GM04503 (cell line): ENCODE measurements at places on chromosomes 7 and 10.

DNA sequence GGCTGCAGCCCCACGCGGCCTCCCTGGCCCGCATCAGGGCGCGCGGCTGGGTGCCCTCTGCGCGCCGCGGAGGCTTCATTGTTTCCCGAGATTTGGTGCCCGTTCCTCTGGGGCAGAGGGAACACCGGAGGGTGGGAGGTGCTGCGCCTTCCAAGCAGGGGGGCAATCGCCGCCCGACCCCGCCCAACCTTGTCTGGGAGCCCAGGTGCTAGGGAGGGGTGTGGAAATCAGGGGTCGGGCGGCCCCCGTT is 1.0 kb upstream of the NRP1 start:
- no peak for DNase-seq

DNA sequence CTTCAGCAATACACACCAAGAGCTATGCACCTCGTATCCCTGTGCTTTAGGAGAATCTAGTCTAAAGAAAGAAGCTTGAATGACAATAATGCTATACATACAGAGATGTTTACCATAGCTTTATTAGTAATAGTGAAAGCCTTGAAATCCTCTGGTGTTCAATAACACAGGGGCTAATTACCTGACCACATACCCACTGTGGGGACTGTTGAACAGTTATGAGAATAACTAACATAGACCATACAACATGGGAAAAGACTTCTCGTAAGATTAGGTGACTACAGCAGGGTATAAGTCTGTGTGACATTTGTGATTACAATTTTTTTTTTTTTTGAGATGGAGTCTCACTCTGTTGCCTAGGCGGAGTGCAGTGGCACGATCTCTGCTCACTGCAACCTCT is 111.0 kb downstream of the SORBS1 start:
- no peak for DNase-seq

GRCh38 chr7:52269669-52270068 is 765.8 kb upstream of the POM121L12 start:
- no peak for DNase-seq

DNA sequence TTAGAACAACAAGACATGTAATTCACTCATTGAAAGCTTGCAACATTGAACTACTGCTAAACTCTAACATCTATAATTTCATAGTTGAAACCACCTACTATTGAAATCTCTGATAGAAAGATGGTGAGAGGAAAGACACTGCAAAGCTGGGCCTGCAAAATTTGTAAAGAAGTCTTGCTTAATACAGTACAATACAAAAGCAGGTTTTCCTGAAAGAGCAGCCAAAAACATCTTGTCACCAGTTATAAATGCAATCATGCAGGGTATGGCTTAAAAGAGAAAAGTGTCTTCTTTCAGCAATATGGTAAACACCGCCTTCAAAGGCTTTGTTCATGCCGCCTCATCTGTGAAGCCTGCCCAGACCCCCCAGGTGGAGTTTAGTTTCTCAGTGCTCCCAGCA is 109.2 kb downstream of the ANK3 start:
- no peak for DNase-seq

DNA sequence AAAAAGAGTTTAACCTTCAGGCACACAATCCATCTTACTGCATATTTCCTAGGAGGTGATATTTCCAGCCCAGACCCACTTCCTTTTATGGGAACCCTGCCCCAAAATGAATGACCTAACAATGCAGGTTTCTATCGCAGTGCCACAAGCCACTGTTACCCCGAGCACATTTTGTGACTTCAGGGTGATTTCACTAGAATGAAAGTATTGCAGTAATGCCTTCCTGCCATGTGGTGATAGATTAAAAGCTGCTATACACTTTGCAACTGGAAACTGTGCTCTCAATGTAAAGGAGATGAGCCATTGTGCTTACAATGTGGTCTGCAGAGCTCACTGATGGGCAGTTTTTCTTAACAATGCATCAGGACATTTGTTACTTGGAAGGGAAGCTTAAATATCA is 90.5 kb upstream of the RSU1 start:
- no peak for DNase-seq

GRCh38 chr7:1288996-1289551 is 56.4 kb downstream of the UNCX start:
- no peak for DNase-seq

- no peak for DNase-seq
Measured at GRCh38 chr10:34145715-34146114, 669.4 kb downstream of the PARD3 start.

- no peak for DNase-seq
Measured at GRCh38 chr10:58473976-58474375, 38.7 kb upstream of the BICC1 start.

DNA sequence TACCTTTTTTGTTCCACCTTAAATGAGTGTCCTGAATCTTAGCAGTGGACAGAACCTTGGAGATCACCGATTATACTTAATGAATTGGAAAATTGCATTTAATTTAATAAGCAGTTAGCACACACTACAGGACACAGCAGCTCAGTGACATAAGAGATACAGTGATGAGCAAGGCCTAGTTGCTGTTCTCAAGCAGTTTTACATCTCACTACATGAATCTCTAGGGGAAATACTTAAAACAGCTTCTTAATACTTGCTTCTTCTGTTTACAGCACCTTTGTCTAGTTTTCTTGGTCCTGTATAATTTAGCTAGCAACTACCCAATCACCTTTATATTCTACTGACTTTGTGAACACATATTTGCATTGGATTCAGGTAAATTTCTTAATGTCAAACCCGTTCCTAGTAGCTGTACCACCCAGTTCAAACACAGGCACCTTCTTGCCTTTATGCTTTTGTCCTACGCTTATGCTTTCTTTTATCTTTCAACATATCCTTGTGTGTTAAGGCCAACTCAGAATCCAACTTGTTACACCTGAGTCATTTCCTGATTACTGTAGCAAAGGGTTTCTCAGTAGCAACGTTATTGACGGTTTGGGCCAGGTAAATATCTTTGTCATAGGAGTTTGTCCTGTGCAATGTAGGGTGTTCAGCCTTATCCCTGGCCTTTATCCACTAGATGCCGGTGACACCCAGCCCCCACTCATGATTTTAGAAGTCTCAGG is 1.8 kb downstream of the STAM start:
- DNase-seq = no peak

DNA sequence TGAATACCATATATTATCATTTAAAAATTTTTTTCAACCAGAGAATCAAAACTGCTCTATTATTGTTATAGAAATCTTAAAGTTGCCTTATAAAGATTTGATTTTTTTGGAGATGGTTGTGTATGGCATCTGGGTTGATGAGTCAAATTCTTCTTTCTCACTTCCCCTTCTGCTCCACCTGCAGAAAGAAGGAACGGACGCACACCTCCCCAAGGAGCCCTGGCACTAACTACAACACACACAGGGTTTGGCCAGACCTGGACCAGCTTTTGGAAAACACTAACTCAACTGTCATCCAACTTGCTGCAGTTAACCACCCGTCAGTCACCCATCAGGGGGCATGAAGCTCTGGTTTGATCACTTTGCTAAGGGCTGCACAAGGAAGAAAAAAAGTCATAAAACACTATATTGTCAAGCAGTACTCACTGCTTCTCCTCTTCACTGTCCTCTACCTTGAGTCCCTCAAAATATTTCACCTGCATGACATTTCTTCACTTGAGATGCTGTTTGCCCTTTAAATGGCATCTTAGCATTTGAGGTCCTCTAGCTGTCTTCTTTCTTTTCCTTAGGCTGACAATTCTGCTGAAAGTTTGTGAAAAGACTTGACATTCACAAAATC is 266.7 kb upstream of the PHF14 start:
- DNase-seq = no peak

DNA sequence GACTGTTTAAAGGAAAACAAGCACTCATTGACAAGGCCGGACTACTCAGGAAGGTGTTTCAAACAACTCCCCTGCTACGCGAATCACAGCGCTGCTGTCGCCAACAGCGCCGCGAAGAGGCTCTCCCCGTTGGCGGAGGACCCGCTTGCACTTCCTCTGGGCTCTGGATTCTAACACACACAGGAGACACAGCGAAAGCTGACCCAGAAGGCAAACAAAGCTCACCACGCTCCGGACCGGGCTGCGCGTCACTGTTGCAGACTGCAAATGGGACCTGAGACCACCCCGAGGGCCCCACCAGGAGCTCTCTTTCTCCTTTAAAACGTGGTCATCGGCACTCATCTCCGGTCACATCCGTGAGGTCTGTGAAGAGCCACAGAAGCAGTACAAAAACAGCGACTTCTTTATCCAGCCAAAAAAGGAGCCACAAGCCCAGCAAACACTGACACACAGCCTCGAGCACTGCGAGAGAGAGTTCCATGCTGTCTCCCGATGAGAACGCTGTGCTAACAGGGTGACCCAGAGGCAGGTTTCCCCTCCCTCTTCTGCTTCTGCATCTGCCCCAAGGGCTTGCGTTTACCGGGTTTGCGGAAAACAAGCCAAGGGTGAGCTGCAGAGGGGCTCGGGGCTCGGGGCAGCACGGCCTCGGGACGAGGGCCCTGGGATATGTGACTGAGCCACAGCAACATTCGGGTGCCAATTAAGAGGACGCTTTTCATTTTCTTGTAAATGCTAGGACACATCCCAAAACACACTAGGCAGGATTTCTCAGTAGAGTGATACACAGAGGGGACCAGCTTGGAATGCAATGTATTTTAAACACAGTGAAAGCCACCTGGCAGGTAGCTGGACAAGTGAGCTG is 41.3 kb downstream of the AMZ1 start:
- no peak for DNase-seq

DNA sequence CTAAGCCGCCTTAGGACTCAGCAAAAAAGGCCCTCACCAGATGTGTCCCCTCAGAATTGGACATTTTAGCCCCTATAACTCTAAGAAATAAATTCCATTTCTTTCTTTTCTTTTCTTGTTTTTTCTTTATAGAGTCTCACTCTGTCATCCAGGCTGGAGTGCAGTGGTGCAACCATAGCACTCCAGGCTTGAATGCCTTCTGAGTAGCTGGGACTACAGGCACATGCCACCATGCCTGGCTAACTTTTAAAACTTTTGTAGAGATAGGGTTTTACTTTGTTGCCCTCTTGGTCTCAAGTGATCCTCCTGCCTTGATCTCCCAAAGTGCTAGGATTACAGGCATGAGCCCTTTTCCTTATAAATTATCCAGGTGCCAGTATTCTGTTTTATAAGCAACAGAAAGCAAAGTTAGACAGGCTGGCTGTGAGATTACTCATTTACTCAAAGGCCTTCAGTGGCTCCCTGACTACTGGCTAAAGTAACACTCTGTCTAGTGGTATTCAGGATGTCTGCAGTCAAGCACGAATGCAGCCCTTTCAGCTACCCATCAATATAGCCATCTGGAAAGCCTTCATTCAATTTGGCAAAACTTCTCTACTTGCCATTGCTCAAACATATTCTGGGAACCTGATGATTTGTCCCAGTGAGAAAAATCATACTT is 128.6 kb downstream of the ICA1 start:
- no peak for DNase-seq
